ENCODE measurements at places on chromosomes 5 and 9.

DNA sequence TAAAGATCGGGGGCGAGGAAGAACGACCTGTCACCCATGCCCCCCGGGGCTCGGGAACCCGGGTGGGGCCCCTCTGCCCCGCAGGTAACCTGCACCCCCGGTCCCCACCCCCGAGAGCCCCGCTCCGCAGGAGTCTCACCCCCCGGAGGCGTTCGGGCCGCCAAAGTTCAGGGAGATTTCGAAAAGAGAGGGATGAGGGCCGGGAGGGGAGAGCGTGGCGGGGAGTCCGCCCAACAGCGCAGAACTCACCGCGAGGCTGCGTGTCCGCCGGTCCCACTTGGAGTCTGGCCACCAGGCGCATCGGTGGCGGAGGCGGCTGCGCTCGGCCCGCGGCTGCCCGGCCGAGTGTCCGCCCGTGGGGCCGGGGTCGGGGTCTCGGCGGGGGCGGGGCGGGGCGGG is at the start of gene PHF19:
Gene PHF19, minus strand, starts transcription at position 347 of the 399 bp plus-strand sequence. CDS start 2,447 bp downstream, outside the sequence.
- DNase-seq = no peak

GRCh38 chr5:37715992-37716391 is 123.8 kb downstream of the GDNF start:
- DNase-seq = no peak

DNA sequence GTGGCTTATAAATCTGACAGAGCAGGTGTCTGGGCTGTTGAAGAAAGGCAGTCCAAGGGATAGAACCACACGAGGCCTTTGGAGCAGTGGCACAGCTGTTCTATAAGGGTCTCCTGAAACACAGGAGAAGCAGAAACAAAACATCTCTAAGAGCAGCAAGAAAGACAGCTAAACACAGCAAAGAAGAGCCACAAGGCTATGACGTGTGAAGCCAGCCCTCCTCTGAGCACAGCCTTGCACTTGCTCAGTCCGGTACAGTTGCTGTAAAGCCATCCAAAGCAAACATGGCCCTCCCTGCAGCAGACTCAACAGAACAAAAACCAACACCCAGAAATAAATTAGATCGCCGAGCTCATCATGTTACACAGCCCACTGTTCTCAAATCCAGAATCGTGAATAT is 2.6 kb upstream of the GZMK start:
- no peak for DNase-seq

GRCh38 chr5:102603670-102604069 is 104.9 kb upstream of the SLCO6A1 start:
- DNase-seq = no peak

DNA sequence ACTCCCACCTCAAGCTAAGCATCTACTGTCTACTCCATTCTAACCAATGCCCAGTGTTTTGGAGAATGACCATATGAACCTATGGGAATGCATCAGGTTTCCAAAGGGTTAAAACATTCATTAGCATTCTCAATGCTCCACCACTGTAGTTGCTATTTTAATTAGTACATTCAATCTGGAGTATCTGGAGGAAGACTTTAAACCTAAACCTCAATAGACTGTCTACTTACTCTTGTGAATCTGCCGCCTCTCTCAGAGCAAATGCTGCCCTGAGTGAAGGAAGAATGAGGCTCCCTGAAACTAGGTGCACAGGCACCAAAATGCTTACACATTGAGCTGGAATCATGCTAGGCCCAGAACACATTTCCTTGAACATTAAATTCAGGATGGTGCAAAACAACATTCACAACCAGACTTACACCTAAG is 2.0 kb downstream of the ENC1 start:
- DNase-seq = no peak

GRCh38 chr9:38181232-38181631 is 112.2 kb upstream of the SHB start:
- no peak for DNase-seq

DNA sequence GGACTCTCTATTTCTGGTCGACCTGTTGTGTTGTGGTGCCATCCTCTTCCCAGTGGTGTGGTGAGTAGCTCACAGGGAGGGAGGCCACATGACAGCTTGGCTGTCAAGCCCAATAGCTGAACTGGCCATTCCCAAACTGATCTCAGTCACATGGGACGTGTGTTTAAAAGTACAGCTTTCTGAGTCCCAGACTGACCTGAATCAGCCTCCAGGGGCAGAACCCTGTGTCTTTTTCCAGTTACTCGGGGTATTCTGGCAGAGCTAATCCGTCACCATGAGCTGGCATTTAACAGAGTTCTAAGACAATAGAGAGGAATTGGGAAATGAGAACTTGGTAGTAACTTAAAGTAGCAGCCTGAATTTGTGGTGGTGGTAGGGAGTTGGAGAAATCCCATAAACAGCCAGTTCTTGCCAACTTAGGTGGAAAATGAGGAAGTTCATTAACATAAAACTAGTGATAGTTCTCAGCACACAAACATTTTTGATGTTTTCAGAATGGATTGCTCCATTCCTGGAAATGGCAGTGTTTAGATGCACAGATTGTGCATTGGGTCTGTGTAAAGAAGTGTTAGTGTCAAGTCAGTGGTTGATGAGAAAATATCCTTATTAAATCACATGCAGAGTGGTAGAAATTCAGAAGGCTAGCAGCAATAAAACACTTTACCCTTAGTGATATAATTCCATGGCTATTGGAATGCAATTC is 50.9 kb downstream of the GPR107 start:
- DNase-seq = no peak

GRCh38 chr5:39121315-39121714 is 47.1 kb upstream of the RICTOR start:
- no peak for DNase-seq

GRCh38 chr9:82504620-82505019 is 516.0 kb downstream of the SPATA31D1 start:
- DNase-seq = no peak

DNA sequence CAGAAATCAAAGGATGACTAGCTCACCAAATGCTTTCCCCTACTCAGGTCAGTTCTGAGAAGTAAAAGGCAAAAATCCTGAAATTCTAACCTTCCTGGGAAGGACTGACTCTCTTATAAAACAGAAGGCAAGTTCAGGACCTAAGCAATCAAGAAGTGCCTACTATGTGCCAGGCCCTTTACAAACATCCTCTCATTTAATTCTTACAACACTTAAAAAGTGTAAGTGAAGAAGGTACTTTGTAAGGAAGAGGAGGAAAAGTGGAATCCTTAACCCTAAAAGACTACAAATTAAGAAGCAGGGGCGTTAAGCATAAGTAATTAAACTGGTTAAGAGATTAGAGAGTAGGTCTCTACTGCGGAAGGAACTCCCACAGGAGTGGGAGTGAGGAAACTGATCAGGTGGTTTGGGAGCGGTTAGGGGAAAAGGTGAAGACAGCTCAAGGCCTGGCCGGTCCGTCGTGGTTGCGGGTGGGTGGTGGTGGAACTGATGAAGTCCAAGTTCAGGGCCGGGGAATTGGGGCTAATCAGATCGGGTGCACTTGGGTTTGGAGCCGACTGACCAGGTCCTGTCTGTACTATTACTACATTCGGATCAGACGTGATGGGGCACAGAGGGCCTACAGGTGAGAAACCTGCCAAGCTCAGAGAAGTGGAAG is 839 bp downstream of the MED27 start:
- DNase-seq = no peak

GRCh38 chr5:169723103-169723831 is 86.2 kb downstream of the DOCK2 start:
- no peak for DNase-seq

GRCh38 chr5:111512375-111513130 is at the start of gene STARD4:
STARD4 (minus strand) TSS chr5:111512535; CDS start chr5:111507433, 5,102 bp downstream.
- peak; percentile 89 for DNase-seq

DNA sequence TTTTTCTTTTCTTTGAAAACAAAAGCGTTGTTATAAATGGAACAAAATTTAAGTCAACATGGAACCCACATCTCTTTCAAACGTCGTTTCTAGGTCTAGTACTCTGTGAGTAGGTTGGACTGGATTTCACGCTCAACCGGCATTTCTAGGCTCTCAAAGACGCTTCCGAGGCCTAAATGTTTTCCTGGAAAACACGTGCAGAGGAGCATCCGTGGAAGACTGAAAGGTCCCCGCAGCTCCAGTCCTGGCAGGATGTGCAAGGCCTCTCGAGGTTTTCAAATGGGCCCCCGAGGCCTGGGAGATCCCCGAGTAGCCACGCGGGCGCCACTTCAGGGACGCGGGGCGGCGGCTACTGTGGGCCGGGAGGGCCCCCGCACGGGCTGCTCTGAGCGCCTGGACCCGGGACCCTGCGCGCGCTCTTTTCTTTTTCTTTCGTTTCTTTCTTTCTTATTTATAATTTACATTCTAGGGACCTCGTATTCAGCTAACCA is 4.2 kb upstream of the IRX2 start:
- no peak for DNase-seq

DNA sequence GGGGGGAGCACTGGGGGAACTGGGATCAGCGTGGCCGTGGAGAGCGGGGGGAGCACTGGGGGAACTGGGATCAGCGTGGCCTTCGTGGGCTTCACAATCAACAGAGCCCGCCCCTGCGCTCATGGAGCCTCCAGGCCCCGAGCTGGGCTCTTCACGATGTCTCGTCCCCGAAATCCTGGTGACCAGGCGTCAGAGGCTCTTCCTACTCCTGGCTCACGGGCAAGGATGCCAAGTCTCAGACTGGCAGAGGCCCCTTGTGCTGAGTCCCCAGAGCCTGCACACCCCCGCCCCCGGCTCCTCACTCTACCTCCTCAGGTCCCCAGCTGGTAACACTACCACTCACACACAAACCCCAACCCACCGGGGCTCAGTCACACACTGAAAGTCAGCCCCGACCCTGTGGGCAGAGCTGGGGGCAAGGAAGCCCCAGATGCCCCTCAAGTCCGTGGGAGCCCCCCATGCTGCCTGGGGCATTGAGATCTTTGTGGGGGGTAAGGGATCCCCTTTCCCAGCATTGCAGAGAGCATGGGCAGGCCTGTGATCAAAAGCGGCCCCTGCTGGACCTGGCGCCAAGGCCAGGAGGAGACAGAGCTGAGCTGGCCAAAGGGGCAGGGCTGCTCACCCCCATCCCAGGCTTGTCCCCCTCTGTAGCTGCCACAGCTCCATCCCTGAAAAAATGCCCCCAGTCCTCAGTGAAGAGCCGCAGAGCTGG is 26.7 kb downstream of the LHX3 start:
- no peak for DNase-seq

GRCh38 chr9:123217128-123217654 is 51.2 kb downstream of the STRBP start:
- DNase-seq = no peak

GRCh38 chr5:123803359-123803758 is 291.4 kb downstream of the CSNK1G3 start:
- DNase-seq = no peak

DNA sequence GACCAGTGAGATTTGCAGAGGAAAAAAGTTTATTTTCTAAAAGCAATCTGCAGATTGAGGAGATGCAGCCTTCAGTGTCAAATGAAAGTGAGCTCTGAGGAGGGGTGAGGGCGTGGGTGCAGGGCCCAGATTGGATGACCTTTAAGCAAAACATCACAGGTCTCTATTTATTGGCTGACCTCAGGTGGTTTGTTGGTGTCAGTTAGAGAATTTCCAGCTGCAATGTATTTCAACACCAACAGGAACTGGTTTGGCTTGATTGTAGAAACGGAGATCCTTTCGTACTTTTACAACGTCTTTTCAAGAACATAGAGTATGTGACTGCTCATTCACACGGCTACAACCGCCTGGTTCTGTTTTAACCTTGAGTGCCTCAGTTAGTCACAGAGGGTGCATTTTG is 1069.1 kb downstream of the EFNA5 start:
- no peak for DNase-seq

GRCh38 chr9:83280790-83281189 is 217.8 kb upstream of the RASEF start:
- DNase-seq = no peak

GRCh38 chr9:110168486-110168885 is 39.5 kb downstream of the C9orf152 start:
- DNase-seq = no peak

DNA sequence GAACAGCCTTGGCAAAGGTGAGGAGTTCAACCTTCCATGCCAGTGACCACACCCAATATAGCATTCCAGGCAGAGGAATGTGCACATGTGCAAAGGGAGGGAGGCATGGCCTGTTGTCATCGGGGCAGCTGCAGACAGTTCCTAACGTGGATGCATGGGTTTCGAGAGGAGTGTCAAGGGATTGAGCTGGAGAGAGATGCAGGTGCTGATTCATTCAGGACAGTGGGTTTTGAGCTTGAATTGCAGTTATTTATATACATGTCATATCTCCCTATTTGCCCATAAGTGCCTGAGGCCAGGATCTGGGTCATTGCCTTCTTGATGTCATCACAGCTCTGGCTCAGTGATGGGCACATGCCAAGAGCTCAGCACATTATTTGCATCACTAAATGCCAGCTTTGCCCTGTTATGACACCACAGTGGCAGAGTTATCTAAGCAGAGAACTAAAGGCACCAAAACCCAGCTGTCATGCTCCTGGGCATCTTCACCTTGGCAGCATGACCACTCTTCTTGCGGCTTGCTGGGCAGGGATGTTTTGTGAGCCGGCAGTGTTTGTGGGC is 278.0 kb downstream of the NTRK2 start:
- no peak for DNase-seq

DNA sequence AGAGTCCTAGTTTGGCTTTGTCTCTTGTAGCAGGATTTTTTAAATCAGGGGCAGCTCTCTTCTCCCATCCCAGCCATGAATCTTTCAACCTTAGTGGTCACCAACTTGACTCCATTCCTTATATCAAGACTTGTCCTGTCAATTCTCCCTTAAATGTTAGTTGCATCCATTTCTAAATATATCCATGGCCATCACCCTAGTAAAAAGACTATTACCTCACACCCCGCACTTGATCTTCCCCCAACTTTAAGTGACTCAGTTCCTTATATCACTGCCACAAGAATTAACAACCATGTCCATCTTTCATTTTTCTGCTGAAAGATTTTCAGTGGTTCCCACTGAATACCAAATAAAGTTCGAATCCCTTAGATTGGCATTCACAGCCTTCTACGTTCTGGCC is 67.0 kb downstream of the STX17 start:
- DNase-seq = no peak

GRCh38 chr5:88480245-88480644 is 211.6 kb upstream of the TMEM161B start:
- no peak for DNase-seq

DNA sequence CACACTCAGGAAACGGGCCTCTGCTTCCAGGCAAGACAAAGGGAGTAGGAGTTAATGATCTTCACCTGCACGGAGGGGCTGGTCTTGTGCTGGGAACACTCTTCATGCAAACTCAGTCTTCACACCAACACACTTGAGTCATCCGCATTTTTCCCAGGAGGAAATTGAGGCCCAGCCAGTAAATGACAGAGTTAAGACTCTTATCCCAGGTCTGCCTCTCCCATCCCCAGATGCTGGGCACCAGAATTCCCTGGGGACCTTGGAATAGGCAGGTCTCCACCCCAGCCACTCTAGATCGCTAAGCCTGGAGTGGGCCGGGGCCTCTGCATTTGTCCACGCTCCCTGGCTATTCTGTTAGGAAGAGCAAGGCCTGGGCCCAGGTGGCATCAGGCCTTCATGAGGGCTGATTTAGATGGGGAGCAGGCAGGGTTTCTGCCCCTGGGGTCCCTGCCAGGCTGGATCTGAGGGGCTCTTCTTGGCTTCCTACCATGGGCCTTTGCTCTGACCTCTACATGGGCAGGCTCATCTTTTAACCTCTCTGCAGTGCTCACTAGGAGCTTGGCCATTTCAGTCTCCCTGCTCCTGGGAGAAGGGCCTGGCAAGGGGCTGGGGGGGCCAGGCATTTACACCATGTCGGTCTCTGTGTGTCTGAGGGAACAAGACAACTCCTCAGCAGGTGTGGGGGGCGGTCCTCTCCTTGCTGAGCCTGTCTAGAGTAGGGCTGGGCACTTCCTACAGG is 77.3 kb downstream of the AMBP start:
- DNase-seq = no peak

GRCh38 chr5:179981636-179982035 is 73.9 kb upstream of the TBC1D9B start:
- DNase-seq = no peak

GRCh38 chr5:103793595-103794182 is 231.1 kb upstream of the NUDT12 start:
- DNase-seq = no peak

Data from stimulated activated CD4-positive, alpha-beta T cell treated with anti-CD3 and anti-CD28 coated beads, Interleukin-15, amount 100 ng/mL, for 48 hours (primary cell).